ENCODE measurements at places on chromosomes 7 and 10. TPM values are rescaled to one million over a fixed set of nuclear protein-coding genes. Genes with fewer than 3 reads are reported as not detected.

- H3K27me3 ChIP-seq = peaks cover 100% of the 10 kb centered on the region
- DNase-seq = no peak
These were observed 36.0 kb upstream of the PAX2 start for GRCh38 chr10:100709146-100710082.

BLNK gene
- total RNA-seq = 1.4 TPM

- H3K27ac ChIP-seq = no peak overlapping the region
- no peak for DNase-seq
- H3K27me3 ChIP-seq = no peaks in the 10 kb centered on the region
- no peak overlapping the region for H3K4me3 ChIP-seq
These were observed 525.3 kb downstream of the ZNF33B start for GRCh38 chr10:42113158-42113450.

NODAL gene
- total RNA-seq = 0.16 TPM

OPN4 gene
- 0.25 TPM for total RNA-seq

DNA sequence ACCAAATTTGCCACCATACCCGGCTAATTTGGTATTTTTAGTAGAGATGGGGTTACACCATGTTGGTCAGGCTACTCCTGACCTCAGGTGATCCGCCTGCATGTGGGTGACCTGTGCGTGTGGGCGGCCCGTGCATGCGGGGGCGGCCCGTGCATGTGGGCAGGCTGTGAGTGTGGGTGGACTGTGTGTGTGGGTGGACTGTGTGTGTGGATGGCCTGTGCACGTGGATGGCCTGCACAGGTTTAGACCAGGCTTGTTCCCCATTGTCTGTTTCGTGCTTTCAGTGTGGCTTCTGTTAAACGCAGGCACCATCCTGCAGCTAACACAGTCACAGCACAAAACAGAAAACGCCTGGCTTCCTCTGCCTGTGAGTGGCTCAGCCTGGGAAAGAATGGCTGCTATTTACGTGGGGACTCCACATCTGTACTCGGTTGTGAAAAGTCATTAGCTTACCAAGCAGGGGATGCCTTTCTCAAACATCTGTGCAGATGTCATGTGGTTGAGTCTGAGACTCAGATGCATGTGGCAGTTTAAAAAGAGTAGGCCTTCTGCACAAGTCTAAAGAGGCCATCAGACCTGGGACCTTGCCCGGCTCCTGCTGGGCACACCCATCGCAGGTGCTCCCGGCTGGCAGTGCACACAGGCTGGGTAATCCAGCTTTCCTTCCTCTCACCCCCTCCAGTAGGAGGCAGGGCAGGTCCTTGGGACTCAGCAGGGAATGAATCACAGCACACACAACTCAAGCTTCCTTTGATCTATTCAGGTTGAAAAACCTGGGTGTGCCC lies 91.6 kb downstream of the COBL start:
- H3K27ac ChIP-seq = no peak overlapping the region
- no peak for DNase-seq
- no peaks in the 10 kb centered on the region for H3K36me3 ChIP-seq
- peaks cover 7% of the 10 kb centered on the region for H3K4me1 ChIP-seq

DOCK1 gene
- 16.8 TPM for total RNA-seq

DNA sequence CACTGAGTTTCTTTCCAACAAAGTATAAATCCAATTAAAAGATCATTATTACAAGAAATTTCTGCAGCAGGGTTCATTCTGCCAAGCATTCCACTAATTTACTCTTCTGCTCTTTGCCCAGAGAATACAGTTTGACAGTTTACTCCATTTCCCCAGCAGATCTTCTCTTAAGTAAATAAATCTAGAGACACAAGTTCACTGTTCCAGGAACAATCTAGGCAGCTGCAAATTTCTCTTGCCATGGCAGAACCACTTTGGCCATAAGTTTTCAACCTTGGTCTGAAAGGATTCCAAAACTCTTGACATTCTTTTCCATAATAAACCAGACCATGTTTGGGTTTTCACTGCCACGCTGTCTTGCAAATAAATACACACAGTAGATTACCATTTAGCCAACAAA lies 11.5 kb downstream of the RGS10 start:
- H3K4me1 ChIP-seq = no peaks in the 10 kb centered on the region
- peaks cover 8% of the 10 kb centered on the region for H3K27me3 ChIP-seq
- H3K36me3 ChIP-seq = no peaks in the 10 kb centered on the region
- no peak overlapping the region for H3K27ac ChIP-seq
- no peak for DNase-seq

DNA sequence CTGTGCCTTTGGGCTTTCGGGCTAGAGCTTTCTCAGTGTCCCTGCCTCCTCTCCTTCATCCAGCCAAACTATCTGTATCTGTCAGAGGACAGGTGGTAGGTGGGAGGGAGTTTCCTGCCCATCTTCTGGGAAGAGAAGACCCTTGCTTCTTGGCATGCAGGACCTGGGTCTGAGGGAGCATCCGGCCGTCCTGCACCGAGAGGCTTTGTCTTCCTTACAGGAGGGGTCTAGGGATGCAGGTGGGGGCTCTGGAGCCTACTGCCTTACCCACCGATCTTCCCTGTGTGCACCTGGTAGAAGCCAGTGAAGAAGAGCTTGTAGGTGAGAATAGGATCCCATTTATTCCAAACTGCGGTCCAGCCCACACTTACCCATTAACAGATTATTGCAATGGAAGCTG lies 5.8 kb upstream of the KLF6 start:
- H3K36me3 ChIP-seq = no peaks in the 10 kb centered on the region
- H3K4me3 ChIP-seq = no peak overlapping the region
- H3K27me3 ChIP-seq = no peaks in the 10 kb centered on the region
- no peak for DNase-seq
- no peak overlapping the region for H3K27ac ChIP-seq

GRCh38 chr10:71980181-71981014 lies 16.2 kb downstream of the CHST3 start:
- H3K4me3 ChIP-seq = no peak overlapping the region
- H3K27ac ChIP-seq = peak overlapping the region; percentile 89
- peaks cover 99% of the 10 kb centered on the region for H3K4me1 ChIP-seq
- DNase-seq = no peak
- H3K36me3 ChIP-seq = no peaks in the 10 kb centered on the region
- no peaks in the 10 kb centered on the region for H3K27me3 ChIP-seq

DNA sequence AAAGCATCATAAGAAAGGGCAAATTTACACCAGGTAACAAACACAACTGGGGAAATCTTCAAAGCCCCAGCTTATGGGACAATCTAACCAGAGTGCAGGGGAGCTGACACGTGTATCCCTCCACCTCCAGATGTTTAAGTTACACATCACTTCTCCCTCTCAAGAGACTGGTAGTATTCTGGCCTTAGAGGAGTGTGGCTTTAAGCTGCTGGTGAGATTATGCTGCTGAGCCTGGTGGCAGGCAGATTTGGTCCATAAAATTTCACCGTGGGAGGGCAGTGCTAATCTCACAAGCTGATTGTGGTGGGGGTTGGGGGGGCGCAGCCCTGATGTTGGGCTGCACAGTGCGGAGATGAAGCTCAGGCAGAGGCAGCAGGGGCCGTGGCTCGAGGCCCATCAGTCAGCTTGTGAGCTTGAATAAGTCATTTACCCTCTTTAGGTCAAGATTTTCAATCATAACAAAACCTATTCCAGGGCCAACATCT lies 431.0 kb upstream of the GALNT17 start:
- no peaks in the 10 kb centered on the region for H3K36me3 ChIP-seq
- H3K4me1 ChIP-seq = peaks cover 15% of the 10 kb centered on the region
- H3K27me3 ChIP-seq = no peaks in the 10 kb centered on the region
- no peak overlapping the region for H3K27ac ChIP-seq
- H3K4me3 ChIP-seq = no peak overlapping the region

DNA sequence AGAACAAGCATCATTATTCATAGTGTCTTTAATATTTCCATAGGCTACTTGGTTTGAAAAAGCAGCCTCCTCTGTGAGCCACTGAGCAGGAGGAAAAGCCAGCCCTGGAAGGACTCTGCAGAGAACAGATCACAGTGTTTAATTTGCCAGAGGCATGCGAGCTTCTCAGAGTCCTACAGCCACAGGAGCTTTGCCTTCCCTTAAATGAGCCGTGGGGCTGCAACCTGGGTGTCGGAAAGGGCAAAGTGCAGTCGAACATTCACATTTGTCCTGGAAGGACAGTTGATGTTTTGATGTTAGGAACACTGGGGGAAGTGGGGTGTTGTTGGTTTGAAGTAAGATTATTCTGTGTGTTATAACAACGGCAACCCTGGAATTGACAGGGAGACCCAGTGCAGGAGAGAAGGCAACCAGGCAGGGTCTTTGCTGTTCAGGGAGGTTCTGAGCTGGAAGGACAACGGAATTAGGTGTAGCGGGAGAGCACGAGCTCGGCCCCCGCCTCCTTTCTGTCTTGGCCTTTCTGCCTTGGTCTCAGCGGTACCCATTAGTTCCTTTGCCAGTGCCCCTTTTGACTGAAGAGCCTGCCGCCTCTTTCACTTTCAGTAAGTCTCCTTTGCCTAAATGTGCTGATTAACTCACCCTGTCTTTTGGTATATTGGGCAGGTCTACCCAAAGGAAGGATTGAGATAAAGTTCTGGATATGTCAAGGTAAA lies 192.3 kb upstream of the PITRM1 start:
- H3K36me3 ChIP-seq = no peaks in the 10 kb centered on the region
- H3K4me1 ChIP-seq = no peaks in the 10 kb centered on the region
- DNase-seq = no peak
- H3K4me3 ChIP-seq = no peak overlapping the region
- no peaks in the 10 kb centered on the region for H3K27me3 ChIP-seq

NRBF2 gene
- 8.9 TPM for total RNA-seq

GPR85 gene
- total RNA-seq = 0.69 TPM

- no peak overlapping the region for H3K4me3 ChIP-seq
- peaks cover 56% of the 10 kb centered on the region for H3K4me1 ChIP-seq
These were observed 3.2 kb upstream of the MRPS24 start for GRCh38 chr7:43872406-43873110.

GDF10 gene
- 0.22 TPM for total RNA-seq

GRCh38 chr10:24041034-24041433 lies 167.9 kb upstream of the KIAA1217 start:
- H3K4me1 ChIP-seq = no peaks in the 10 kb centered on the region
- H3K4me3 ChIP-seq = no peak overlapping the region

DNA sequence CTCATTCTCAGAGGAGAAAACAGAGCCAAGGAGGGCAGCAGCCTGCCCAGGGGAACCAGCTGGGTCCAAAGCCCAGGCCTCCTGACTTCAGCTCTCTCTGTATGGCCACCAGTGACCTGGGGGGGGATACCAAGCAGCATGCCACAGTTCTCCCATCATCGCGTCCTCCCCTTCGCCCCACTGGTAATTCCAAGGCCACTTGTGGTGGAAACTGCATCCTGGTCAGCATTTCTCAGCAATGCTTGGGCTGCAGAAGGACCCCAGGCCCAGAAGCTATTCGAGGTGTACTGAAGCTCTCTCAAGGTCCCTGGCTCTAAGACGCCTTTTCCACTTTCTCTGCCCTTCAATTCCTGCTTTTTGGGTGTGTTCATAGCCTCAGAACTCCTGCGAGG lies 27.1 kb downstream of the BTBD16 start:
- no peaks in the 10 kb centered on the region for H3K27me3 ChIP-seq
- no peak for DNase-seq
- H3K4me1 ChIP-seq = peaks cover 8% of the 10 kb centered on the region
- H3K36me3 ChIP-seq = no peaks in the 10 kb centered on the region
- H3K4me3 ChIP-seq = no peak overlapping the region
- H3K27ac ChIP-seq = no peak overlapping the region

DNA sequence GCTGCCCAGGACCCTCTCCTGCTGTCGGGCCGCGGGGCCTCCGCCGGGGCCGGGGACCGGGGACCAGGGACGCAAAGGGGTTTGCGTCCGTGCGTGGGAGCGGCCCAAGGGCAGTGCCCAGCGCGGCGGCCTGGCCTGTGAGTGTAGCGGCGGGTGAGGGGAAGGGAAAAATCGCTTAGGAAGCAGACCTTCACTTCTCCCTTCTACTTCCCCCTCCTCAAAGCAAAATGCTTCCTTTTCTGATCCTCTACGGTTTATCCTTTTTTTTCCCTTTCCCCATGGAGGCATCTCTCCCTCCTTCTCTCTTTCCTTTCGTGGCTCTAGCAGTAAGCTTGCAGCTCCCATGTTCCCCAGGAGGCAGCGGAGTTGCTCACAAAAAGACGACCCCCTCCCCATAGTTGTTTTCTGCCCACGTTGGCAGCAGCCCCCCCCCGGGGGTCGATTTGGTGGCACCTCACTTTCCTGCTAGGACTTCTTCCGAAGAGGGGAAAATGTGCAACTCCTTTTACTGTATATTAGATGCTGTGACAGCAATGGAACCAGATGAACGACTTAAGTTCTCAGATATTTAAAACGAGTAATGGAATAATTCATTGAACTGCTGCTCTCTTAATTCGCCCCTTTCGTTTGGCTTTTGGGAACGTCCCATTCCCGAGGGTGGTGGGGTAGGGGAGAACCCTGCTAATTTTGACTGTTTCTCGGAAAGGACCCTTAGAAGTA lies 724 bp downstream of the CAPZA2 start:
- no peaks in the 10 kb centered on the region for H3K27me3 ChIP-seq
- no peaks in the 10 kb centered on the region for H3K36me3 ChIP-seq
- H3K4me1 ChIP-seq = peaks cover 62% of the 10 kb centered on the region
- peak overlapping the region; percentile 99 for H3K27ac ChIP-seq

DNA sequence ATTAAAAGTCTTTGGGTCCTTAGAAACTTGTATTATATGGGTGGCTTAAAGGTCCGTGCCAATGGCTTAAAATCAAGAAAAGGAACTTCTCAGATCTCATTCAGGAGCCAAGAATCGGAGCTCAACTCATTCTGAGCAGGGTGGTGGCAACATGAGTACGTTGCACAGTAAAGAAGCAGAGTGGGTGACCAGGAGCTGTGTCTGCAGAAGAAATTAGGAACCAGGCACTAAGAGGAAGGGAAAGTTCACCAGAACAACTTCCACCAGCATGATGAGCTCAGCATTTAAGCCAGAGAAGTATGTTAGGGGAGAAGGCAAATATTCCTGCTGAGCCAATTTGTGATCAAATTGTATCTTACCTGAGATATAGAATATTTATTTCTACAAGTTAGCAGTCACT lies 236.0 kb upstream of the NRP1 start:
- H3K4me3 ChIP-seq = no peak overlapping the region
- peaks cover 3% of the 10 kb centered on the region for H3K4me1 ChIP-seq
- H3K36me3 ChIP-seq = no peaks in the 10 kb centered on the region
- H3K27ac ChIP-seq = no peak overlapping the region

DNA sequence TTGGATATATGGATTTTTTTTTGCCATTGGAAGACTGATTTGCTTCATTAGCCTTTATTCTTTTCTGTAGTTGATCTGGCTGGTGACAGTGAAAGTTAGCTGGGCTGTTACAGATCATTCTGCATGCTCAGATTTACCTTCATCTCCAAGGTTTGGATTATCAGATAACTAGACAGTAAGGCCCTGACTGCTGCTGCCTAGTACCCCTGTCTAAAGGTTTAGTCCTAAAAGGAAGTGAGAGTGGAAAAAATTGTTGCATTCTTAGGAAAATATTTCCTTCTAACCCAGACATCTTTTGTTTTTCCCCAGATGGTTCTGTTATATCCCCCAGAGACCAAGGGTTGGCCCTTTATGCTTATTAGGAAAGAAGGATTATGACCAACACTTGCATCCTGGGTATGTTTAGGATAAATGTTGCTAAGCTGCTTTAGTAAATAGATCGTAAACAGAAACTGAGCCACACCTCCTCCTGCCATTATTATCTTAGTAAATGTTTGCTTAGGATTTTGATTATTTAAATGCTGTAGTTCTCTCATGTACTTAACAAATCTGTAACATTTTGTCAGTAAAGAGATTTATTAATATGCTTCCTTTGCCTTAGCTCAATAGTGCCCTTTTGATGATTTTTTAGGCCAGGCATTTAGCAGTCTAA lies 44.4 kb downstream of the MCU start:
- H3K4me3 ChIP-seq = no peak overlapping the region
- H3K4me1 ChIP-seq = peaks cover 66% of the 10 kb centered on the region
- H3K27ac ChIP-seq = peak overlapping the region; percentile 73
- H3K27me3 ChIP-seq = no peaks in the 10 kb centered on the region
- no peaks in the 10 kb centered on the region for H3K36me3 ChIP-seq

LAMB1 gene
- total RNA-seq = 60.0 TPM
